ENCODE measurements at places on chromosomes 12 and 14.

DNA sequence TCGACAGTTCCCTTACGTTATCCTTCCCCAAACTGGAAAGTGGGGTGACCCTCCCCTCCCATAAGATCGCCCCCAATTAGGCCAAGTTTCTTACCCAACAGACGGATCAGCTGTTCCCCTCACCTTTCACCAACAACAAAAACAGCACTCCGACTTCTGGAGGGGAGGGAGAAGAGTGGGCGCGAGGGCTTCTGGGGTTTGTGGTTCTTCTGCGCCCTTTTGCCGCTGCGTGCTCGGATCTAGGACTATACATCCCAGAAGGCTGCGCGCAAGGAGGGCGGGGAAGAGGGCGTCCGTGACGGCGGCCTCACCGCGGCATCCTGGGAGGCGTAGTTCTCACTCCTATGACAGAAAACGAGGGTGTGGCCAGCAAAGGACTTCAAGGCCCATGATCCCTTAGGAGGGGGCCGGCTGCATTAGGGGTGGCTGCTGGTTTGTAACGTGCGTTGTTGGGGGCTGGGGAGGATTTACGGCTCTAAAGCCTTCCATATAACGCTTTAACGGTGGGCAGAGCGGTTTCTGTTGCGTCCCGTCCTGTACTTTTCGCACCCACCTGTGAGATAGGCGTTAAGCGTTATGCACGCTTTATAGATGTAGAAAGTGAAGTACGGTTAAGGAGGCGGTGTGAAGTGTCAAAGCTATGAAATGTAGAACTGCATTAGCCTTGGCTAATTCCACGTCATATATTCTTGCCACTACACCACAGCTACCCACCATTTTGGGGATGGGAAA is at the start of gene CALCOCO1:
Gene CALCOCO1, minus strand, starts transcription at position 143 of the 732 bp plus-strand sequence. CDS start 2,210 bp downstream, outside the sequence.
- DNase-seq = peak; percentile 95

DNA sequence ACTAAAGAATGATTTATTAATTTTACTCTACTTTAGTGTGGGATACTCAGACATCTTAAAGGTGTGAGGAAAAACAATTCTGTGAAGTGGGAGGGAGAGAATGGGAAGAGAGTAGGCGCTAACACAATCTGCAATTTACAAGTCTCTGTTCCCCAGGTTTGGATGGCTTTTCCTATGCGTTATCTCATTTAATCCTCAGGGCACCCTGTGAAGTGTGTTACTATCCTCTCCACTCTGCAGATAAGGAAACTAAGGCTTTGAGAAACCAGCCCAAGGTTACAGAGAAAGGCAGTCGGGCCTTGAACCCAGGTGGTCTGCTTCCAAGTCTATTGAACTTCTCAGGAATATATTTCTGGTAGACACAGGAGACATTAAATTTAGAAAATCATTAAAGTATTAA is 36.2 kb upstream of the TUBA1C start:
- DNase-seq = no peak

- DNase-seq = no peak
These were observed 861.0 kb downstream of the RPS29 start for GRCh38 chr14:48725051-48725734.

DNA sequence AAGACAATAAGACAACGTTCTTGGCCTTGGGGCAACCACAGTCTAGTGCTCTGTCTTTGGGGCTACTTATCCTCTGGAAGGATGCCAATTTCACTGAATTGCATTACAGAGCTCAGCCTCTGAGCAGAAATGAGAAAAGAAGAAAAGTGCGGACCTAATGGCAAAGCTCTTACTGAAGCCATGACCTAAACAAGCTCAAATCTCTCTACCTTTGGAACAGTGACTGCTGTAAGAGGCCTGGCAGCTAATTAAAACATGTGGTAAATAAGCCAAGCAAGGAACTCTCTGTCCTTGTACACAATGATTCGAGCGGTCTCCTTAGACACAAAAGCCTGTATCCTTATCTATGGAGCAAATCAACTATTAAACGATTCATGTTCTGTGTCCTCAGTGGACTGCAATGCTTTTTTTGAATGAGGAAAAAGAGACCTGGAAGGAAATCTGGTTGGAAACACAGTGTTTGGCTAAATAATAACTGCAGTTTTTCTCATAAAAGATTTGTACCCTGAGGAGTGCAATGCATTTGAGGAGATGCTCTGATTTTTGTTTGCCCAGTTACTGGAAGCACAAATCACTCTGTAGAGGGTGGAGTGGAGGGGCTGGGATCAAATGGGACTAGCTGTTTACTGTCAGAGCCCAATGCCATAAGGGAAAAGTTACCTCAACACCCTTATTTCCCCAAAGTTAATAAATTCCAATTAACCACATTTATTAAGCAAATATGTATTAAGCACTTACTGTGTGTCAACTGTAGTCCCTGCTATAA is 113.9 kb downstream of the NDUFA12 start:
- no peak for DNase-seq

- no peak for DNase-seq
These were observed 92.8 kb upstream of the PTHLH start for GRCh38 chr12:28065374-28065773.

DNA sequence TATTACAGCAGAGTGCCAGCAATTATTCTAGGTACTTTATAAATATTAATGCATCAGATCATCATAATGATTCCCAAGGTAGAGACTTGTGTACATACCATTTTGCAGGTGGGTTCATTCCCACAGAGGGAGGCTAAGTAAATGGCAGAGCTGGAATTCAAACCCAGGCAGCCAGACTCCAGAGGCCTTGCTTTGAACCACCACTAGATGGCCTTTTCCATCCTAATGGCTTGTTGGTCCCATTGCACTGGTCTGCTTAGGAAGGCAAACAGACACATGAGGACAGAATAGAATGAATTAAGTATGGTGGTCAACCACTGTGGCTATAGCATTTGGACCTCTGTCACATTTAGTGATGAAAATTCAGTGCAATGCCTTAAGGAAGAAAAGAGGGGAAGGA is 158.7 kb downstream of the METTL25 start:
- no peak for DNase-seq

GRCh38 chr12:100199347-100200149 is 1.1 kb upstream of the ACTR6 start:
- peak; percentile 71 for DNase-seq

- DNase-seq = no peak
These were observed 79.2 kb downstream of the BCL11B start for GRCh38 chr14:99192830-99193229.

- no peak for DNase-seq
These were observed 107.2 kb downstream of the RBM19 start for GRCh38 chr12:113858841-113859386.

DNA sequence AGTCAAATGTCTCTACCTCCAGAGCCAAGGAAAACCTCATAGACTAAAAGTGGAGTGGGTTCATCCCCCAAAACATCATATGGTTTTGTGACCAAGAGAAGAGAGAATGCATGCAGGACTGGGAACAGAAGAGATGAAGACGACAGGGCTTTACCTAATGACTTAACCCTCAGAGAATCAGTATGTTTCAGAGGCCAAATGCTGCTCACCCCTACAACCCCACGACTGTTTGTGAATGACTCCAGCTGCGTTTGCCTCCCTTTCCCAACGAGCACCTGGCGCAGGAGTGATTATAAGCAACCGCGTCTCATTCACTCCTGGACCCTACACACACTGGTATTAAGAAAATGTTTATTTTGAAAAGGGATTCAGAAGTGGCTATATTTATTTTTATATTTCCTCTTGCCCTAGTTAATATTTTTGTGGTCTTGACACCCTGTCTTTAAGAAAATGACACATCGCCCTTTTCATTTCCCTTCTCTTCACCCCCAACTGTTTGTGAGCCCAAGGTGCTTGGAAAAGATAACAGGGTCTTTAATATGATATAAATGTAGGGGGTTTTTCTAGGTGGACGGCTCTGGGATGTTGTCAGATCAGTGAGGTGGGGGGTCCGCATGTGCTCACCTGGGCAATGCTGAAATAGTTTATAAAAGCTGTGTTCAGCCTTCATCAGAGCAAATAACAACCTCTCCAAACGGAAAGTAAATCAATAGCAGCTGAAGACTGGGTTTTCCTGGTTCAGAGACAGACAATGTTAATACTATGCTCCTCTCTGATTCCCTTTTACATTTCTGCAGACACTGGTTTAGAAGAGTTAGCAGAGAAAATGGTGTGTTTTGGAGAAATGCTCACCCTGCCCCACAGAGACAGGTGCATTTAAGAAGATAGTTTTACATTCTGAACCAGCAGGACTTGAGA is 77.7 kb downstream of the SLC15A4 start:
- DNase-seq = no peak

DNA sequence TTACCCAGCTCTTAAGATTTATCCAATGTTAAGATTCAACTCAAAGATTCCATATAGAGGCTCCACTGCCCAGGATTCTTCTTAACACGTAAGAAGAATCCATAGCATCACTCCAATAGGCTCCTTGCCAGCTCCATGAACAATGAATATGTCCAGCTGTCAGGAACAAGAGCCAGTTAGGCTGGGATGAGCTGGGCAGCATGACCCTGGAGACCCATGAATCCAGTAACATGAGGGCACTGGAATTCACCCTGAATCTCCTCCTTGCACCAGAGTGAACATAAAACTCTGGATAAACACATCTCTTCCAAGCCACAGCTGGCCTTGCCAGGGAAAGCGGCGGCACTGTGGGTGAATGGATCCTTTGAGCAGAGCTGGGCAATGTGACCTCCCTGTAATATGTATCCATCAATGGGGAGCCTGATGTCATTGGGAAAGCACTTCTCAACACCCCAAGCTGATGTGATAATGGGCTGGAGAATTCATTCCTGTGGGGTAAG is 24.4 kb upstream of the TC2N start:
- no peak for DNase-seq

GRCh38 chr14:23024612-23025075 is 10.1 kb downstream of the PSMB5 start:
- no peak for DNase-seq

DNA sequence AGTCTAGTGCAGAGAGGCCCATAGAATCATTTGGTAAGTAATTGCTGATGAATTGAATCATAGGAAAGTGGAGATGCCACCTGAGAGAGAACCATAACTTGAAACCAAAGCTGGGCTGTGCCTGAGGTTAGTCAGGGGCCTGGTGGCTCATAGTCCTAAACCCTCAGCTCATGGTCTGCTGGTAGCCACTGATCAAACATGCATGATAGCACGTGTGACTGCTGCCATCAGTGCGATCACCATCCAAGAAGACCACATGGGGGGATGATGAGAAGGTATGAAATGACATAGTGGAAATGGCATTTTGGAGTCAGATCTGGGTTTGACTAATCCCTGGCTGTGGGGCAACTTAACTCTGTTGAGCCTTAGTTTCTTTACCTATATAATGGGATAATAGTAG is 190.5 kb downstream of the CACNA1C start:
- DNase-seq = no peak

GRCh38 chr14:104819361-104819781 is 18.5 kb downstream of the ZBTB42 start:
- no peak for DNase-seq

- DNase-seq = no peak
These were observed 196.9 kb upstream of the ALG10 start for GRCh38 chr12:33825442-33825841.

DNA sequence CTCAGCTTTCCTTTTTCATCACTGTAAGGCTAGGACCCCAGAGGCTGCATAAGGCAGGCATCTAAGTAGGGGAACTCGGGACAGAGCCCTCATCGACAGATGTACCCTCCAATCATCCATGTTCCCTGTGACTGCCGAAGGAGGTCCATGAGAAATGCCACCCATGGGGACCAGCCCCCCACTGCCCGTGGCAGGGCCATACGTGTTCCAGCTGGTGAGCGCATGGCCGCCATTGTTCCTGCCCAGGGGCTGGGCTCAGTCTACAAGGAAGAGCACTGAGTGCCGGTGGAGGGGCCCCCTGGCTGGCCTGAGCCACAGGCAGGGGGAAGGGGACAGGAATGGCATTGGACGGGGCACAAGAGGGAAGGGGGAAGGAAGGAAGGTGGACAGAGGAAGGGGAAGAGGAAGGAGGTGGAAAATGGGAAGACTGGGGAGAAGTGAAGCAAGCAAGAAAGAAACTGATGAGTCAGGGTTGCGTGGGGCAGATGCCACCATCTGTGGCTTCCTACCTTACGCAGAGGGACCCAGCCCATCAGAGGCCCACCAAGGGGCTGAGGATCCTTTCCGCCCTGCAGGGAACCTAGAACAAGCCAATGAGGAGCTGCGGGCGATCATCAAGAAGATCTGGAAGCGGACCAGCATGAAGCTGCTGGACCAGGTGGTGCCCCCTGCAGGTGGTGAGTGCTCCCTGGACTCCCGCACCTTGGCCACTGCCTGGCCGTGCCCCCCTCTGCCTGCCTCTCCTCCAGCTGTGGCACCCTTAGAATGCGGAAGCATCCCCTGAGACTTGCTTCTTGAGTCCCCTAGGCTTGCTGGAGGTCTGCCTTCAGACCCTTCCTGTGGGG is 120.6 kb upstream of the FKBP4 start:
- no peak for DNase-seq

DNA sequence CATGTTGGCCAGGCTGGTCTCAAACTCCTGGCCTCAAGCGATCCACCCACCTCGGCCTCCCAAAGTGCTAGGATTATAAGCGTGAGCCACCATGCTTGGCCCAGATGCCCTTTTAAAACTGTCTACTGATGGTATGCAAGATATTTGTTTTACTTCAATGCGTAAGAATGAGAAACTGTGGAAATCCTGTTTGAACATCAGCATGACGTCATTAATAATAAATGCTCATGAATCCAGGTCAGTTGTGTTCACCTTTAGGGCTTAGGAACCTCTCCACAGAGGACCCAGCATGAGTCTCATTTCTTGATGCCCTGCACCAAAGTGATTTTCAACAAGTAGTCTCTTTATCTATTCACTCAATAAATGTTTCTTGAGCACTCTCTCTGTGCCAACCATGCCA is 34.5 kb upstream of the FOS start:
- no peak for DNase-seq

DNA sequence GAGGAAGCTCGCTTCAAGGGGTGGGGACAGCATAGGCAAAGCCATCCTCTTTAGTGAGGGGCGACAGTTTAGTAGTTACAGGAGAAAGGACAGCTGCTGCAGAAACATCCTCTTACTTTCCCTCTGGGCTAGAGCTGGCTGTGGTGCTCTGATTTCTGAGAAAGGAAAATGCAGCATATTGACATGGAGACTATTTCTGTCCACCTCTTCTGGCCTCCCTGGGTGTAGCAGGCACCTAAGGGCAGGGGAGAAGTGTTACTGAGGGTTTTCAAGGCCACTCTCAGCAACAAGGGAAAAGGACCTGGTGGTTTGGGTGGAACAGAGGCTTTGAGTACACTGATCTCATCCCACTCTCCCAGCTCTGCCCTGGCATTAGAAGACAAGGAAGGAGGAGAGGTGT is 40.0 kb upstream of the CTDSP2 start:
- no peak for DNase-seq
